Fibroblast of villous mesenchyme (primary cell): ENCODE measurements at places on chromosomes 3 and 15.

- no peak for DNase-seq
Measured at GRCh38 chr3:32990116-32990515, 38.7 kb downstream of the CCR4 start.

- peak; percentile 29 for DNase-seq
Measured at GRCh38 chr3:63824309-63824708, 5.2 kb downstream of the C3orf49 start.

DNA sequence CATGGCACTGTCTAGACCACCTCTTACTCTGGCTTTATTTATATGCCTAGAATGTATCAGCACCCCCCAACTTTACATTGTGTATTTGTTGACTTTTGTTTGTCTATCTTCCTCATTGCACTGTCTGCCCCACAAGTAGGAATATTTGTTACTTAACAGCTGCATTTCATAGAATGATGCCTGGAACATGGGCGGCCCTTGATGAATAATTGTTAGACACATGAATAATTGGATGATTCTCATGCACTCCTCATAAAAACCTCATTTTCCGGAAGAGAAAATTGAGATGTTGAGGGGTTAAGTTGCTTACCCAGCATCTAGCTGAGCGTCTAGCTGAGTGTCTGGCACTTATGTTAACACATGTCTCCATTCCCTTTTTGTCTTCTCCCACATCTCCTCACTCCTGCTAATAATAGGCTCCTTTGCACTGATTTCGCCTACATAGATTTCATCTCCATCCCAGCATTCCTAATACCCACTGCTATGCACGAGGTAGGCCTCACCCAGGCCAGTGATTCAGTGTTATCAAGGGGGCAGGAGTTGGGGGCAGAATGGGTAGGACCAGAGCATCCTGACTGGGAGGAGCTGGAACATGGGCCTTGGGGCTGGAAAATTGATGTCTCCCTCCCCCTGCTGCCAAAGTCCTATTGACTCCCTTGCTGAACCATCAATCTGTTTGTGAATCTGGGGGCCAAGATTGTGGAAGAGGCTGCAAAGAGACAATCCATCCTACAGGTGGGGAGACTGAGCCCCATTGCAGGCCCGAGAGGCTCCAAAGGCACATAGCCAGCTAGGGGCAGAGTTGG lies 7.8 kb upstream of the WNT7A start:
- no peak for DNase-seq

DNA sequence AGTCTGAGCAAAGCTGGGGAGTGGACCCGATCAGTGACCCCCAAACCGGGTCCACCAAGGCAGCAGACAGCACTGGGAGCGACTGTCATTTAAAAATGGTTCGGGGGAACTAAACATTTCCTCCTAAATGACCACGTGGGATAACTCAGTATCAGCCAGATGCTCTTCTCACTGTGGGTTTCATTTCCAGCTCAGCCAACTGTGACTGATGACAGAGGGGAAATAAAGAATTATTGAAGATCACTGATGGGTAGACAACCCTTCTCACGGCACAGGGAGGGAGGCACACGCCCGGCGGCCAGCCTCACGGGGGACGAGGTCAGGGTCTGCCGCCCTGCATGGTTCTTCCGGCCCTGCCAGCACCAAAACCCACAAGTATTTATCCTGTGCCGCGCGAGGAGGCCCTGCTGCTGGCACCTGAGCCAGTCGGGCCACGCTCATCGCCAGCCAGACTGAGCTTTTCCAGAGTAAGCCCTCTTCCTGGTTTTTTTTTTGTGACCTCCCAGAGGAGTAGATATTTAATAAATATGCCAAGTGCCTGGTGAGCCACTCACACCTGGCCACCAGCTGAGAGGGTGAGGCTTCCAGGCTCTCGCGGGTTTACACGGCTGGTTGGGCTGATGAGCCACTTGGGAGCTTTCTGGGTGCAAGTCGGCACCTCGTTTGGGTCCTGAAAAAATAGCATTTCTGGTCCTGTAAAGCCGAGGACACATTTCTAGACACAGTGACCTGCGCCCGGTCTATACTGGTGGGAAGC lies 6.2 kb downstream of the MELTF start:
- no peak for DNase-seq

DNA sequence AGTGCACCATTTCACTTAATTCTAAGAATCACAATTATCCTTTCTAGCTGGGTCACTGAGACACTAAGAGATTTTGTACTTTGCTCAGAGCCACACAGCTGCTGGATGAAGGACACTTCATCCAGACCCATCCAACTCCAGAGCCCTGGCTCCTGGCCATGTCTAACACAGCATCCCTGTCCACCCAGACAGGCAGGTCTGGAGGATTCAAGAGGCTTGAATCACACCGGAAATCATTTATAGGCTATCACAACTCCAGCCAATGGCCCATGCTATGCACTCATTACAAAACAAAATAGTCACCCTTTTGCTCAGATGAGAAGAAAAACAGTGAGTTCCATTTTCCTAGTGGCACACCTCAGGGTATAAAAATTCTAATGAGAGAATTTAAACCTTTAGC lies 198.2 kb upstream of the LMCD1 start:
- no peak for DNase-seq

- peak; percentile 55 for DNase-seq
Measured at GRCh38 chr3:63949005-63949404, 36.8 kb upstream of the SCAANT1 start.

GRCh38 chr3:30779686-30780287 lies 114.7 kb downstream of the GADL1 start:
- DNase-seq = peak; percentile 39

- DNase-seq = peak; percentile 47
Measured at GRCh38 chr3:153162513-153163392, 727 bp downstream of the RAP2B start.

GRCh38 chr3:31002730-31003129 lies 108.3 kb upstream of the GADL1 start:
- DNase-seq = no peak

GRCh38 chr3:7001370-7001769 lies 140.5 kb downstream of the GRM7 start:
- DNase-seq = no peak

- DNase-seq = no peak
Measured at GRCh38 chr3:175029828-175030227, 170.7 kb downstream of the NAALADL2 start.

- DNase-seq = peak; percentile 48
Measured at GRCh38 chr15:47718497-47719437, 1.5 kb downstream of the SEMA6D start.

DNA sequence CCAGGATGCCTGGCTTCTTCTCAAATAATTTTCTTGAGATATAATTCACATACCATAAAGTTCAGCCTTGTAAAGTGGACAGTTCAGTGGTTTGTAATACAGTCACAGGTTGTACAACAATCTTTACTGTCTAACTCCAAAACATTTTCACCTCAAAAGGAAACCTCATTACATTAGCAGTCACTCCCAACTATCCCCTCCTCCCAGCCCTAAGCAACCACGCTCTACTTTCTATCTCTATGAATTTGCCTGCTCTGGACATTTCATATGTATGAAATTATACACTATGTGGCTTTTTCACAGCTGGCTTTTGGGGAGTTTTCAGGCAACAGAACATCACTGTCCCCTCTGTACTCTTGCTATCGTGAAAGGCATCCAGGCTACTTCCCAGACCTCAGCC lies 17.5 kb downstream of the TGM5 start:
- no peak for DNase-seq

DNA sequence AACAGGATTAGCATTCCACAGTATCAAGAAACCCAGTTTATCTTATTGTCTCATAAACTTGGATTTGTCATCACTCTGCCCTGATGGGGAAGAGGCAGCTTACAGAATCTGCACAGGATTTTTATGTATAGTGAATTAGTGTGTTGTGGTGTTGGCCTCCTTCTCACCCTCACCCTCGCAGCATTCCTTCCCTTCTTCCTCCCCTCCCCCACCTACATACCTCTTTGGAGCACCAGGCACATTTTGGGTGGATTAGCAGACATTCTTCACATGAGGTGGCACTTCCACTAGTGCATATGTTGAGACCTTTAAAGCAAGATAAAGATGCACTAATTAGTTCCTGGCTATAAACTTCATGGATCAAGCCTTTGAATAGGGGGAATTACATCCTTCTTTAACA lies 13.9 kb downstream of the ITGB5 start:
- DNase-seq = peak; percentile 44

DNA sequence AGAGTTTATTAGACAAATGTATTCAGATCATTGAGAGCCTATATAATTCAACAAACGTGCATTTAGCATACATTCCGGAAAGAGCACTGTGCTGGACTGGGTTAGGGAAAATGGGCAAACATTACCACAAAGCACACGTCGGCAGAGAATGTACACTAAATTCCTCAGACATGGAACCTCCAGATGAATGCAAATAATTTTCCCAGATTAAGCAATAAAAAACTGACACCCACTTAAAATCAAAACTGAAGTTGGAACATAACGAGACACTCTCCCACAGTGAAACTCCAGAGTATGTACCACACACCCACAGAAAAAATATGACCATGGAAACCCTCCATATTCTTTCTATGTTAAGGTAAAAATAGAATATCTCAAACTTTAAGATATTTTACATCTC lies 4.8 kb downstream of the SECISBP2L start:
- peak; percentile 30 for DNase-seq

DNA sequence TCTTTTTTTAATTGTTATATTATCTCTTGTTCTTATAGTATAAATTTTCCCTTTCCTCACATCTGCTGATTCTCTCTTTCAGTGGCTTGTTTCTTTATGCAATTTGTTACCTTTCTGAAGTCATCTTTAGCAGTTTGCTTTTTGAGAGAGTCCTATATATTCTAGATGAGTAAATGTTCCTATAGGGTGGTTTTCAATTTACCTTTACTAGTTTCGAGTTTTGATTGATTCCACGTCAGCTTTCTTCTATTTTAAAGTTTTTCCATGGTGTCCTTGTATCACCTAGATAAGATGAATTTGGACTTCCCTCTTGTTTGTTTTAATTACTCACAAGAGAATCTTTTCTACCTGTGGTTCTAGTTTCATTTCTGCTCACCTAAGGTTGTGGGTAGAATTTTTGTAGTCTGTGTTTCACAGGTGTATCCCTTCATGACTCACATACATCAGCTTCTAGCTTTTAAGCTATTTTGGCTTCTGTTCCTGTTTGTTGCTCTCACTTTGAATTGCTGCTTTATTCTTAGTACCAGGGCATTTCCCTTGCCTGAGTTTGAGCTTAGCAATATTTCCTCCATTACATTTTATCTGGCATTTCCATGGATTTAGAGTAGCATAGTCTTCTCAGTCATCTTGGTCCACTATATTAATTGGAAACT lies 6.4 kb downstream of the TEX9 start:
- DNase-seq = no peak

GRCh38 chr3:50625231-50626182 lies 8.6 kb downstream of the MAPKAPK3 start:
- no peak for DNase-seq

DNA sequence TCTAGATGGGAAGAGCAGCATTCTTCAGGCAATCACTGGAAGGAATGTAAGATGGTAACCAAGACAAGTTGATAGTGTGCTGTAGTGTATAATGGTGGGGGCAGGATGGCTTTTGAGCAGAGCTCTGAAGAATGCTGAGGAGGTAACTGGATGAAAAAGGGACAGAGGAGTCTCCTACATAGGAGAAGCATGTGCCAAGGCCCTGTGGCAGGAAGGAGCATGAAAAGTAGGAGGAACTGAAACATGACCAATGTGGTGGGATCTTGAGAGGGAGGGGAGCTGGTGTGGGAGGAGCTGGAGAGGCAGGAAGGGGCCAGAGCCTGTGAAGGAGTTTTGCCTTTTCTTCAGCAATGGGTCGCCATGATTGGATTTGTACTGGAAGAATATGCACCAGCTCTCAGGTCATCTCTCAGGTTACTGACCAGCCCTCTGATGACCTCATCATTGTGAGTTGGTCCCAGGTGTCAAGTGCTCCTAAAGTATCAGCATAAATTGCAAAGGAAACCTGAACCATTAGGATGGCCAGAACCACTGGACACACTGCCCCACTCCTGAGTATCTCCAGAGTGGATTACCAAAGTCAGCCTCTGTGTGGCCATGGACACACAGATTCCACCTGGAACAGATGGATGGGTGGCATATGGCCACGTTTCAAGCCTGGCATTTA lies 38.6 kb downstream of the FSD2 start:
- DNase-seq = no peak
